GM23248 (cell line): ENCODE measurements at places on chromosomes 3 and 15. TPM values are rescaled to one million over a fixed set of nuclear protein-coding genes. Genes with fewer than 3 reads are reported as not detected.
A peak's percentile ranks its signal among the peaks of the same experiment; 100 is the strongest.

The POC1A gene
- 2.3 and 5.2 TPM in 2 replicates for total RNA-seq

The LRRC31 gene
- total RNA-seq: not detected in 2 replicates

The CCR5 gene
- not detected in 2 replicates for total RNA-seq

The ITIH1 gene
- not detected in 2 replicates for total RNA-seq

The TMCO5A gene
- total RNA-seq: not detected in 2 replicates

The TMEM108 gene
- total RNA-seq: not detected in 2 replicates

The ISL2 gene
- 2.2 and 2.8 TPM in 2 replicates for total RNA-seq

The THAP10 gene
- total RNA-seq: 2.0 and 6.4 TPM in 2 replicates

The SLC51A gene
- total RNA-seq: not detected in 2 replicates

The RTP1 gene
- not detected in 2 replicates for total RNA-seq

The TGM4 gene
- total RNA-seq: not detected in 2 replicates

The HIGD2B gene
- total RNA-seq: not detected in 2 replicates

The MLH1 gene
- 25.8 and 36.3 TPM in 2 replicates for total RNA-seq

The PARP15 gene
- under 0.01 TPM in 1 of 2 replicates, not detected in the other for total RNA-seq

The ARL6 gene
- total RNA-seq: 8.1 and 8.2 TPM in 2 replicates

- DNase-seq: no peak
Measured at GRCh38 chr15:68676011-68676605, 97.3 kb downstream of the CORO2B start.

DNA sequence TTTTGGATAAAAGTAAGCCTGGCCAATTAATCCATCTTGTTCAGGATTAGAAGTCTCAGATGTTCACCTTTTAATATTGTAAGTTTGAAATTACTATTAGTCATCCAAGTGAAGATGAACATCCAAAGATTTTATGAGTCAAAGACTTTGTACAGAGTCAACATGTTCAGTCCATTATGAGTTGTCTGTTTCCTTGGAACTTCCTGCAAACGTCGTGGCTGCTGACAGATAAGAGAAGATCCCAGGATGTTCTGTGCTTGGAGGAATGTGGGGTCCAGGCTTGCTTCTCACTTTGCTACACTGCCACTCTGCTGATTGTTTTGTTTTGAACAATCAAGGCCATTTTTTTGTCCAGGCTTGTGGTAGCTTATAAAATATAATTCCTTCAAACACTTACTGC is 74.3 kb upstream of the SLCO2A1 start:
- peak; percentile 44 for DNase-seq

DNA sequence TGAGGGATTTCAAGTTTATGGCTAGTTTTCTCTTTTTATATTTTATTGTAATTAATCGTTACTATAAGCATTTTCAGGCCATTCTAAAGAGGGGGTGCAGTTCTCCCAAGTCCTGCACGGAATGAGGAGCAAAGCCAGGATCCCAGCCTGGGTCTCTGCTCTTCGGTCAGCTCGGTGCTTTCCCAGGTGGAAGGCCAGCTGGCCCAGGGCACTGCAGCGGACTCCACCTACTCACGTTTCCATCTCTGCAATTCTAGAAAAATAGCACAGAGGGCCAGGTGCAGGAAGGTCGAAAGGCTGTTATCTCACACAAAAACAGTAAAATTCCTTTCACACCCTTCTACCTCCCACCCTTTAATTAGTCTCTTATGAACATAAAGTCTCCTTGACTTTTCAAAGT is 59.5 kb upstream of the HES1 start:
- no peak for DNase-seq

- DNase-seq: no peak
Measured at GRCh38 chr3:25289156-25289555, 138.9 kb upstream of the RARB start.

DNA sequence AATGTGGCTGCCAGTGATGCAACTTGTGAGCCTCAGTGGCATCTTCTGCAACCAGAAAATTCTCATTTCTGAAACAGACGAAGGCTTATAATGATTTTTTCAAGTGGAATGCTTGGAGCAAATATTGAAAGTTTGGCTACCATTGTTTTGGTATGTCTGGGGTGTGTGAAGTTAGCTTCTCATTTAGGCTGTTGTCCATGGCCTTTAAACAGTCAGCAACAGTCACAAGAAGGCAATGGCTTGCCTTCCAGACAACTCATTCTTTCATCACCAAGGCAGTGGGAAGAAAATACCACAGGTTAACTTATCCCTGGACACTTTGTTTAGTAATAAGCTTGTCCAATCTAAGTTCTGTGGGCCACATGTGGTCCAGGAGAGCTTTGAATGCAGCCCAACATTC is 4.7 kb upstream of the BNC1 start:
- DNase-seq: peak; percentile 87

GRCh38 chr3:171811913-171812335 is 1.6 kb upstream of the PLD1 start:
- DNase-seq: peak; percentile 67

DNA sequence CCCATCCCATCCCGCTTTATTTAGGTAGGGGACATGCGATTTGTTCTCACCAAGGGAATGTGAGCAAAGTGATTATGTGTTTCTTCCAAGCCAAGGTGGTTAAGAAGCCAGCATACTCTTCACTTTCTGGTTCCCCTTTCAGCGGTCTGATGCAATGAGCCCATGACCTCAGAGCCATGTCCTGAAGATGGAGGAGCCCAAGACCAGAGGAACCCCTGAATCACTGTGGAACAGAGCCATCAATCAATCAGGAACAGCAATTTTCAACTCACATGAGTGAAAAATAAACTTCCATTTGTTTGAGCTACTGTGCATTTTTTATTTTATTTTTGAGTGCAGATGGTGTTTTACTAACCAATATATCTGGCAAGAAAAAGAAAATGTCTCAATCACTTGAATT is 10.8 kb downstream of the THRB start:
- DNase-seq: no peak

DNA sequence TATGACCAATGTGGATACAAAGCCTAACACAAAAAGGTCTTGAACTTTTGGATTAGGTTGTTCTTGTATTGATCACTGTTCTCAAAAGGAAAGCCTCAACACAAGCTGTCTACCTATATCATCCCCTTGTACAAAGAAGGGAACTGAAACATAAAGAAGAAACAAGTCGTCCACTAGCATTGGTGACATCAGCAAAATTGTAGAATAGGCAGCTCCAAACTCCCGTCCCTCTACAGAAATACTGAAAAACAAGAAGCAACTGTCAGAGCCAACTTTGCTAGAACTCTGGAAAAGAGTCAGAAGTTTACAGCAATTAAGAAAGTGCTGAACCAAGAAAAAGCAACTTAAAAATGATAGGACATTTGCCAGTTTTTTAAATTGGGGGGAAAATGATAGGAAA is 7.5 kb upstream of the NR1I2 start:
- DNase-seq: no peak

DNA sequence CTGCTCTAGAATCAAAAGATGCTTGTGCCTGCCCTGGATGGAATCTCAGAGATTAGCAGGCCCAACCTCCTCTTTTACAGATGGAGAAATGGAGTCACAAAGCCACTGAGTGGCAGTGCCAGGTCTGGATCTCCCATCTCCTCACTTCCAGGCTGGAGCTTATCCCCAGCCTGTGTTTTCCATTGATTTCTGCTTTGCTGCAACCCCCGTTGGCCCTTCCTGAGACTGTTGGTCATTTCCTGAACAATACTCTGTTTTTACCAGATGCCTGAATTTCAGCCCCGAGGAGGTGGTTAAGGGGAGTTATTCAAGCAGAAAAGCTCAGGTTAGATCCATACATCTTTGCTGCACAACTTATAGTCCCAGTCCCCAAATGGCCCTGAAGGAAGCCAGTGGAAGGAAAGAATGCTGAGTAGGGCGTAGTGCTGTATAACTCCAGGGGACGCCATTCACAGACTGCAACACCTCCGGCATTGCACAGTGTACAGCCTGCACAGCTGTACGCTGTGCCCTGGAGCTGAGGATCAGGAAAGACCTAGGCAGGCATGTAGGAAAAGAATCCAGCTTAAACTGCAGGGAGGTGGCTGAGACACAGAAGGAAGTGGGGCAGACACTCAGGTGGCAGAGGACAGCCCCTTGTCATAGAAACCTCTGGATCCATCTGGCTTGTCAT is 77.5 kb downstream of the RPLP1 start:
- no peak for DNase-seq

- peak; percentile 89 for DNase-seq
Measured at GRCh38 chr3:107117922-107118536, 259.2 kb upstream of the CCDC54 start.

GRCh38 chr3:102532901-102533300 is 98.1 kb downstream of the ZPLD1 start:
- peak; percentile 7 for DNase-seq

DNA sequence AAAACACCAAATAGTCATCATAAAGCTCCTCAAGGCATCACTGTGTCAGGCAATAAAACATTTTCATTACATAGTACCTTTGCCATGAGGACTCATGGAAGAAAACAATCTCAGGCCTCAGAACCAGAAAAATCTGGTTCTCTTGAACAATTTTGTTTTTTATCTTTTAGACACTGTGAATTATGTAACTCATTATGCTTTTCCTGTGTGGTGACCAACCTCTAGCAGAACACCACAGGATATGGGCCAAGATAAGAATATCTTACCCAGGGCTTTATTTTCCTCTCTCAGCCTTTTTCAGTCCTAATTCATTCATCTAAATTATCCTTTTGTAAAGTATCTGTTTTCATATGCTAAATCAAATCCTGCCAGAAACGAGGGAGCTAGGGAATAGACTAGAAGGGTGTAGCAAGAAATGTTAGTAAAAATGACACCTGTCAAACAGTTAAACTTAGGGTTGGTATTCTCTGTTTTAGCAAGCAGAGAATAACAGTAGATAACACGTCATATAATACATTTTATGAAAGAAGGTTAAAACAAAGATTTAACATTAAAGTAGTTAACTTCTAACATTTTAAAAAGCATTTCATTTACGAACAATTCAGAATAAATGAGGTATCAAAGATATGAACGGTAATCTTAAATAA is 111.1 kb downstream of the FBXL22 start:
- DNase-seq: peak; percentile 14

GRCh38 chr3:159887911-159888310 is 100.7 kb upstream of the IL12A start:
- DNase-seq: no peak

DNA sequence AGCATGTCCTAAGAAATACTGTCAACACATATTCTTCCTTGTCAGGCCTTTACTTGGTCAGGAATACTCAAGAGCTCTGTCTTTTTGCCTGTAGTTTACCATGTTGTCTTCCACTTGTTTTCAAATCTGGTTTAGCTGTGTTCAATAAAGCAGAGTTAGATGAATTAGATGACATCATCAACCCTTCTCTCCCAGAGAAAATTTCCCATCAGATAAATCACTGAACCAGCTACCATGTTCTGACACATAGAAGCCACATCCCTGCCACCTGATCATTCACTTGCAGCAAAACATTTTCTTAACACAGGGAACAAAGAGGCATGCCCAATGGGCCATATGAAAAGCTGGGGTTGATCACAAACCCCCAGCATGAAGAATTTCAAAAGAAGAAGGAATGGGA is 42.1 kb downstream of the TERC start:
- DNase-seq: no peak

GRCh38 chr15:50814634-50815033 is 49.1 kb upstream of the SPPL2A start:
- no peak for DNase-seq

DNA sequence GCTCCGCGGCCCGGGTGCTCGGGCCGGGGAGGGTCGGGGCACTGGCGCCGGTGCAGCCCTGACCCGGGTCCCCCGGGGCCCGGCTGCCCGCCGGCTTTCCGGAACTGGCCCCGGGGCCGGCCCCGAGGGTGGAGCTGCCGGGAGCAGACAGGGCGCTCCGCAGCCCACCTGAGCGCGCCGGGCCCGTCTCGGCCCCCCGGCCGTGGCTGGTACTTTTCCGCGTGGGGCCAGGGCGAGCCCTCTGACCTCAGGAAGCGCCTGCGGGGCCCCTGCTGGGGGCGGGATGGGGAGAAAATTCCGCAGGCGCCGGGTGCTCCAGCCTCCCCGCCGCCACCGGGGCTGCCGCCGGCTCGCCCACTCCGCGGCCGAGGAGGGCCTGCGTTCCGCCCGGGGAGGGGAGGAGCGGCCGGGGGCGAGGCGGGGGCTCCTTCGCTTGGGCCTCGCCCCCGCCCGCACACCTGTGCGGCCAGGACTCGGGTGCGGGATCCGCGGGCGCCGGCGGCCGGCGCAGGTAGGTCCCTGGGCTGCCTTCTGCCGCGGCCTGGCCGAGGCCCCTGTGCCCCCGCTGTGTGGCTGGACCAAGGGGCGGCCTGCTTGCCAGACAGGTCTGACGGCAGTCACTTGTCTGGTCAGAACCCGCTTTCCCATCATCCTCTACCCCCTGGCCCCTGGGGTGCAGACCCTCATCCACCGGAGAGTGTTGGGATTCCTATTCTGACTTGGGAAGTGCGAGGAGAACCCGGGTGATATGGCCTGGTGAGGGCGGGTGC is 3.5 kb downstream of the FURIN start:
- peak; percentile 55 for DNase-seq

GRCh38 chr15:62849316-62850106 is 193.0 kb upstream of the TPM1 start:
- DNase-seq: no peak

GRCh38 chr3:853489-853888 is 239.3 kb upstream of the CNTN6 start:
- no peak for DNase-seq

GRCh38 chr15:65066001-65066634 is 1.7 kb downstream of the RASL12 start:
- DNase-seq: peak; percentile 59

GRCh38 chr3:129793942-129794310 is 99.6 kb downstream of the TMCC1 start:
- no peak for DNase-seq

DNA sequence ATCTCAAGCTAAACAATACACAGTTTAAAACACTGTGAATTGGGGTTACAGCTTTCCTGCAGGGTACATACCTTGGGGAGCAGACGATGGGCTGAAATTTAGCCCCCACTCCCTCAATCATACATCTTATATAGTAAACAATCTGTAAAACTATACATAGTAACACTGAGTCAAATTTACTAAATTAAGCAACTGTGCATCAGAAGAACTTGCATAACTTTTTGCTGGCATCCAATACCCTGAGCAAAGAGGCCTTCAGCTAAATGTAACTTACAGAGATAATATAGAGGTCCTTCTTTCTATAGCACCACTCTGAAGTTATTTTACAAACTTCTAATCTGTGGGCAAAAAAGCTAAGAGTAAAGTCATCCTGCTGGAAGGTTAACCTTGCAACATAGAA is 603.6 kb upstream of the TGFBR2 start:
- DNase-seq: peak; percentile 21

- no peak for DNase-seq
Measured at GRCh38 chr3:130609166-130609979, 92.4 kb downstream of the COL6A6 start.
